Fibroblast of skin of left quadriceps (primary cell): ENCODE measurements at places on chromosomes 2 and 18.

DNA sequence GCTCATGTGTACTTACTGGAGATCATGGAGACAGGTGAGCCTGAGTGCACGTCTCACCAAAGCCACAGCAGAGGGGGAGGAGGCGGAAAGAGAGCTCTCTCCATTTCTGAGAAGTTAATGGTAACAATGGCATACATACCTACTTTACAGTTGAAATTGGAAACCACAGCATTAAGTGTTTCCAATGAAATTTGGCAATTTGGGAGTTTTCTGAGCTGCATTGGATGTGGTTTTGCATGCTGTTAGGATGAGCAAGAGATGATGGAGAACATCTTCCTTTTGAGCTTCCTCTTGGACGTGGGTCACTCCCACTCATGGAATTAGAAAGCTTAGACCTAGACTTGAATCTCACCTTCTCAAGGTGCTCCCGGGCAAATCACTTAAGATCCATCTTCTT is 25.5 kb upstream of the IL37 start:
- DNase-seq = no peak

DNA sequence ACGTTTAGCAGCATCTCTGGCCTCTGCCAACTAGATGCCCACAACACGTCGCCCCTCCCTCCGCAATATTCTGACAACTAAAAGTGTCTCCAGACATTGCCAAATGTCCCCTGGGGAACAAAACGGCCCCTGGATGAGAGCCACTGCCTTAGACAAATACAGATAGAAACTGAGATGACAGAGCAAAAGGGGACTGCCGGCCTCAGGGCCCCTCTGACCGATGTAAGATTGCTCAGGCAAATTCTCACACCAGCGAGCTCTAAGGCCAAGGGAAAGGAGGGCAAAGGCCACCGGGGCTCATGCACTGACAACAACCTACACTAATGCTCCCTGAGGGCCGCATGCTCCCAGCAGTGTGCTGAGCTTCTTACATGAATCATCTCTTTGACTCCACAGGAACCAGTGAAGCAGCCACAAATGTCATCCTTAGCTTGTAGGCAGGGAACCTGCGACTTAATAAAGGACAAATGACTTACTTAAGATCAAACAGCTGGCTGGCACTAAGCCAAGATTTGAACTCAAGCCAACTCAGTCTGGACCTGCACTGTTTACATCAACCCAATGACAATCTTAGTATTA is 228.5 kb downstream of the TTC32 start:
- no peak for DNase-seq

DNA sequence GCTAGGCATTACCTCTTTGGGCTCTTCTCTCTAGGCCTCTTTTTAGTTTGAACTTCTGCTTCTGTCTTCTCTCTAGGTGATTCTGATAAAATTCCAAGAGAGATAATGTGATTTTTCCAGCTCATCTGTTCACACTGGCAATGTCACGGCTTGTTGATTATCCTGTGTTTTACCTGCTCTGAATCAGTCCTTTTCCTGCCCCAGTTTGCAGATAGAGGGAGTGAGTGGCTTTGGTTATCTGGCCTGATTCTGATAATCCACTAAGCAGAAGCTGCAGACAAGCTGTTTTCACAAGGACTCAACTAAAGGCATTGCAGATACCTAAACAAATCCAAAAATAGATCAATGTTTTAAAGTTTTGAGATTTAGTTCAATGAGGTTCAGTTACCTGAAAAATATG is 111.9 kb downstream of the DCC start:
- no peak for DNase-seq

- DNase-seq = no peak
Measured at GRCh38 chr2:241866790-241867645, 2.5 kb upstream of the RTP5 start.

DNA sequence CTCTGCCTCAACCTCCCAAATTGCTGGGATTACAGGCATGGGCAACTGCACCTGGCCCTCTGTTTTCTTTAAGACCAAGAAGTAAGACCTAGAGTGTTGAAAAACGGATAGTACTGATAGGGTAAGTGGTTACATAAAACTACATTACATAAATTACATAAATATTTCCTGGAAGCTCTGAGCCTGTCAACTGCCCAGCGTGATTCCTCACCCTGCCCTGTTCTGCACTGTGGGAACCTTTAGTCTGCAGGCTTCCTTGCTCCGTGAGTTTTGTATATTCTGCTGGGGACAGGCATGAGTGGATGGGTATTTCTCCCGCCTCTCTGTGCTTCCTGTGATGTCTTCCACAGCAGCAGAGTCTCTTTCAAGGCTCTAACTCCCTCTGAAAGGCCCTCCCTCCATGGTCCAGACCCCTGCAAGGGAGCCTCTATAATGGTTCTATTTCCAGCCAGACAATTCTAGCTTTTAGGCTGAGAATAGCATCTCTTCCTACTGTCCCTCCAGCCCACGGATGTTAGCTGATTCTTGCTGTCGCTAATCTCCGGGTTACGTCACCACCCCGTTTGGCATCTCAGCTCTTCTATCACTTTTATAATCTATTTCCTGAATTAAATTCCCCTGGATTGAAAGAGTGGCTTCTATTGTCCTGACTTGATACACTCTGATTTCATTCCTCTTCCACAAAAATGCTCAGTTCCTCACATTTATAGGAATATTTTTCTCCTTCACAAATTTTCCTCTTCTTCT is 49.5 kb upstream of the PLEKHM3 start:
- no peak for DNase-seq

- DNase-seq = no peak
Measured at GRCh38 chr2:67773851-67774250, 289.0 kb downstream of the C1D start.

DNA sequence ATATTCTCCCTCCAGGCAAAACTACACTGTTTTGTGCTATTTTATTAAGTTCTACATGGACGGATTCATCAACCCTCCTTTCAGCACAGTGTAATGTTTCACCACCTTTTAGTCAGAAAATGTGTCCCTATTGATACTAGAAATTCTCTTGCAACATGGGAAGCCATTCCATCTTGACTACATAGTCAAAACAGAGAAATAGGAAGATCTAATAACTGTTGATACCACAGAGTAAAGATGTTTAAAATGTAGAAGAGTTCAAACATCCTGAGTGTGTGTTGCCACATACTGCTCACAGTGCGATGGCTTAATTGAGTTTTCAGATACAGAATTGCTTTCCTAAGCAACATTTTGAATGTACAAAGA is 492.2 kb upstream of the RAB12 start:
- no peak for DNase-seq

DNA sequence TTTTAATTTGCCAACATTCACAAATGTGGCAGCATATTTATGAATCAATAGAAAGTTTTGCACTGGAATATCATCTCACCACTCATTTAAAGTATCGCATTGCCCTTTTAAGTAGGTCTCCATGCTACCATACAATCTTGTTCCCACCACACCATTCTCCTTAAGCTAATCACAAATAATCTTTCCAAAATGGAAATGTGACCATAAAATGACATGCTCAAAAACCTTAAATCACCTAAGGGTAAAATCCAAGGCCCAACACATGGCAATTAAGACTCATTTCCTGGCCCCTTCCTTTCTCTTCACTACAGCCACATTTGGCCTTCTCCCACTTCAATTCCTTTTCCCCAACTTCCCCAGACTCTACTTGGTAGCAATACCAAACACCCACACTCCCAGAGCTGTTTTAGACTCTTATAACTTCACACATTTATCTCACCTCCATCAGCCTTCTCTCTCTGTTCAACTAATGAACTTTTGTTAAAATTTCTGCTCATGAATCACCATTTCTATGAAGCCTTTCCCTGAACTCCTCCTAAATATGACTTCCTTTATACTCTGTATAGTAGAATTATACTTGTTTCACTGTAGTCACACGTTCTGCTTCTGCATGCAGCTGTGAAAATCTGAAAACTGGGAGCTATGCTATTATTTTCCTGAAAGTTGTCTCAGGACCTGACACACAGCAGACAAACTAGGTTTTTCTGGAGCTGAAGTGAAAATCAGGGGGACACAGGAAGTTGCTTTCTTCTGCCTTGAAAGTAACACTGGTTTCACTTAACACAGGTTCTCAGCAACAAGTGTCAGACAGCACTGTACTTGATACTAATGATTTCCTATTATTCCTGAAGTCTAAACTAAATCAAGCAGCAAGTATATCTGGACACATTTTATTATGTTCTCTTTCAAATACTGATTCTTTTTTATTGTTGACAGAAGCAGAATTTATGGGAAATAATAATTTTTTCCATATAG is 303.9 kb downstream of the ZEB2 start:
- DNase-seq = no peak
